ENCODE measurements at places on chromosomes 5 and 9.
A peak's percentile ranks its signal among the peaks of the same experiment; 100 is the strongest.

GRCh38 chr9:87592554-87593358 is 95.1 kb downstream of the DAPK1 start:
- no peak for DNase-seq

DNA sequence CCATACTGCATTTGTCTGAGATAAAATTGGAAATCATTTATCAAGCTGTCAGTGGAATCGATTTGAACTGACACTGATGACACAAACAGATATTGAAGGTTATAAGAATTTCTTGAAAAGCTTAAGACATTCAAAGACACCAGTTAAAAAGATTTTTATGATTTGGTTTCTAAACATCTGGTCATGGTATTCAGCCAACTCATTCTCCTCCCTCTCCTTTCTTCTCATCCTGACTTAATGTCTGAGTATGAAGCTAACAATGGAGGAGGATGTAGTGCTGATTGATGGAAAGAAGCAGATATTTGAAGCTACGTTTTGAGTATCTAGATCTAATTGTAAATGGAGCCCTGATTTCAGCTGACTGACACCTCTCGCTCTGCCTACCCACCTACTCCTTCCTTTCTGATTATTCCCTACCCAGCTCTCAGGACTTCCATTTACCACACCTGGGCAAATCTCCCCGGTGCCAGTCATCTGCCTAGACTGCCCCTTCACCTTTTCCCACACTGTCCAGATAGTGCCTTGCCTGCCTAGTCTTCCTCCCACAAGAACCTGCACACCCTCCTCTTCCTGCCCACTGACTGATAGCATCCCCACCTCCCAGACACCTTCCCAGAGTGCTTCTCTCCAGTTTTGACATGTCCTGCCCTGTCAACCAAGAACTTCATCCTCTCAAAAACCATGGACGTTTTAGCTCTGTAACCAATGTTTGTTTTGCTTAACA is 20.7 kb upstream of the LIFR start:
- no peak for DNase-seq

DNA sequence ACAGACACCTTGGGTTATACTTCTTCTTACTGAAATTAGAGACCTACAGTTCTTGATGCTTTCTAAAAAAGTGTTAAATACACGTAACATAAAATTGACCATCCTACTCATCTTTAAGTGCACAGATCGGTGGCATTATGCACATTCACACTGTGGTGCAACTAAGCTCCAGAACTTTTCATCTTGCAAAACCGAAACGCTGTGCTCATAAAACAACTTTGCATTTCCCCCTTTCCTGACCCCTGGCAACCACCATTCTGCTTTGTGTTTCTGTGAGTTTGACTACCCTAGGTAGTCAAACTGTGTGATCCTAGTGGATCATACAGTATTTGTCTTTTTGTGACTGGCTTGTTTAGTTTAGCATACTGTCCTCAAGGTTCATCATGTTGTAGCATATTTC is 3.9 kb downstream of the MVB12B start:
- no peak for DNase-seq

DNA sequence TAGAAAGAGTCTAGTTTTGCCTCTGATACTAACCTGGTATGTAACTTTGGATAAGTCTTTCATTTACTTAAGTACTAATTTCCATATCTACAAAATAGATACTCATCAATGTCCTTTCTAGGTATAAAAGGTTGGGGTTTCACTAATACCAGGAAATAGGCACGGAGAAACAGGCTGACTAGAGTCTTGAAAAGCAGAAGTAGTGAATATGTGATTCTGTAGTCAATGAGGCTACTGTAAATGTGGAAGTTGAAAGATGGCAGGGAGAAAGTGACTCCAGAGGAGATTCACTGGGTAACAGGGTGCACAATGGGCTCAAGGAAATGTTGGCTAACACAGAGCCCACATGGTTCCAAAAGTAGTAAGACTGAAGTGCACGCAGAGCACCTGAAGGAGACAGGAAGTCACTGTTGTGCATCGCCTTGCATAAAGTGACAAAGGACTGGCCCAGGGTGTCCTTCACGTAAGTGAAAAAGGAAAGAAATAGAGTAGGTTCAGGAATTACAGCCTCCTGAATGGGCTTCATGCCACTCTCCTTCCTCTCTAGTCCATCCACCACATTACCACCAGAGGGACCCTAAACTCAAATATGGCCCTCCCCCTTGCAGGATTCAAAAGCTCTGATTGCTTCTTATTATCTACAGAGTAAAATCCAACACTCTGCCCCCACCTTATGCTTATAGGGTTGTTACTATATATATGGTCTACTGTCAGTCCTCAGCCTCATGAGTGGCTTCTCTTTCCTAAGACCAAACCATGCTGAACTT is 288.0 kb upstream of the SMARCA2 start:
- no peak for DNase-seq

- DNase-seq, result peak; percentile 68
These were observed 124.4 kb downstream of the TENT4A start for GRCh38 chr5:6837519-6838110.

DNA sequence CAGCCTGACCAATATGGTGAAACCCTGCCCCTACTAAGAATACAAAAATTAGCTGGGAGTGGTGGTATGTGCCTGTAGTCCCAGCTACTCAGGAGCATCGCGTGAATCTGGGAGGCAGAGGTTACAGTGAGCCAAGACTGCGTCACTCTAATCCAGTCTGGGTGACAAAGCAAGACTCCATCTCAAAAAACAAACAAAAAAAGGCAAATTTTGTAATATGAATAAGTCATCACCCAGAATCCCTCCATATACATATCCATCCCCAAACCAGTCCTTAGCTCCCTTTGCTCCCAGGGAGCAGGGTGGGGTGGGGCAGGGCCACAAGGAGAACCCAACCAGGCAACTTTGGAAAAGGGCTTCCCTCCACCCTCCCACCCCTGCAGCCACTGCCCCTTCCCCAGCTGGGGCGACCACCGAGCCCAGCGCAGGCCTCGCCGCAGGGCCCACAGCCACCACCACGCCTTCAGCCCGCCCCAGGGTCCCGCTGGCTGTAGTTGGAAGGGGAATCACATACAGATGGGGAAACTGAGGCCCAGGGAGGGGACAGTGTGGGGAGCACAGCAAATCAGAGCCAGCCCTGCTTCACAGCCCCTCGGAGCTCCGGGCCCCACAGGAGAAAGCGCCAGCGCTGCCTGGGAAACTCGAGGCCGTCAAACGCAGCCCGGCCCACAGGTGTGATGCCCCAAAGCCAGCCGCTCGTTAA is 7.8 kb downstream of the NOTCH1 start:
- DNase-seq, result no peak

DNA sequence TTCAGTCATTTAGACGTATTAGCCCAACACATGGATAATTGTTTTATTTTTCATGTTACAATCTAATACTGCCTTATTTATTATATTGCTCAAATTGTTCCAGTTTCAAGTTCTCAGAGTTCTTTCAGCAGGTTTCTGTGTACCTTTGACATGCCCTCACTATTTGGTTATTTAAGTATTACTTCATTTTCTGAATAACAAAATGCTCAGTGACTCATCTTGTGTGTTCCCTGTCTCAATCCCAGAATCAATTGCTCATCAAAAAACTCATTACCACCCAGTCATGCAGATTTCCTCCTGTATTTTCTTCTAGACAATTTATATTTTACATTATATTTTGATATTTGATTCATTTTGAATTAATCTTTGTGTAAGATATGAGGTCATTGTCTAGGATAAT is 562.6 kb downstream of the ANXA1 start:
- DNase-seq, result no peak

Data from activated CD4-positive, alpha-beta T cell treated with anti-CD3 and anti-CD28 coated beads, Interleukin-2, amount 50 U/mL, for 48 hours (primary cell).